ENCODE measurements at places on chromosomes 12 and 14. TPM values are rescaled to one million over a fixed set of nuclear protein-coding genes. Genes with fewer than 3 reads are reported as not detected.

RD3L gene
- total RNA-seq, result not detected

LPAR5 gene
- total RNA-seq, result not detected

RNF212B gene
- not detected for total RNA-seq

KRT79 gene
- not detected for total RNA-seq

INHBC gene
- total RNA-seq, result not detected

TSPAN19 gene
- not detected for total RNA-seq

MYH7 gene
- total RNA-seq, result not detected

CCDC88C gene
- total RNA-seq, result 0.85 TPM

MAP1LC3B2 gene
- 0.28 TPM for total RNA-seq

TCHP gene
- total RNA-seq, result 8.8 TPM

NUAK1 gene
- total RNA-seq, result 25.8 TPM

CISTR gene
- total RNA-seq, result not detected

KCNMB4 gene
- total RNA-seq, result 1.8 TPM

LRRC10 gene
- not detected for total RNA-seq

BTG1 gene
- total RNA-seq, result 7.1 TPM

NRIP2 gene
- not detected for total RNA-seq

SLC7A7 gene
- 4.1 TPM for total RNA-seq

HOTAIR gene
- 0.09 TPM for total RNA-seq

HDAC7 gene
- 19.6 TPM for total RNA-seq

PLCZ1 gene
- not detected for total RNA-seq

DDX47 gene
- total RNA-seq, result 59.9 TPM

TRHDE gene
- total RNA-seq, result 3.5 TPM

KCNJ8 gene
- 19.8 TPM for total RNA-seq

MYO1A gene
- total RNA-seq, result not detected

AMDHD1 gene
- total RNA-seq, result 0.14 TPM

LBHD2 gene
- total RNA-seq, result not detected

ZNF891 gene
- total RNA-seq, result 0.92 TPM

IAPP gene
- not detected for total RNA-seq

SMIM10L1 gene
- 5.3 TPM for total RNA-seq

TESPA1 gene
- total RNA-seq, result not detected

GARIN6 gene
- not detected for total RNA-seq

GDF11 gene
- total RNA-seq, result 2.8 TPM

FITM1 gene
- not detected for total RNA-seq

KCNC2 gene
- total RNA-seq, result not detected

NFE2 gene
- total RNA-seq, result 0.28 TPM

PTPRR gene
- total RNA-seq, result 0.09 TPM

BICDL1 gene
- not detected for total RNA-seq

ACSS3 gene
- 22.3 TPM for total RNA-seq

RPAP3 gene
- total RNA-seq, result 13.8 TPM

TSPAN8 gene
- 0.43 TPM for total RNA-seq

KRT6A gene
- total RNA-seq, result 22.8 TPM

Data from smooth muscle cell of bladder (primary cell).